ENCODE measurements at places on chromosomes 7 and 10. TPM values are rescaled to one million over a fixed set of nuclear protein-coding genes. Genes with fewer than 3 reads are reported as not detected.

BTAF1 gene
- total RNA-seq, result 47.3 TPM

TMEM243 gene
- 46.2 TPM for total RNA-seq

SPDYE5 gene
- not detected for total RNA-seq

MACROH2A2 gene
- 4.9 TPM for total RNA-seq

SEMA3E gene
- total RNA-seq, result not detected

PRTFDC1 gene
- 0.46 TPM for total RNA-seq

INSYN2A gene
- not detected for total RNA-seq

GPR15LG gene
- total RNA-seq, result not detected

ZNF680 gene
- 13.5 TPM for total RNA-seq

ZNF25 gene
- total RNA-seq, result 5.3 TPM

NRG3 gene
- not detected for total RNA-seq

EVX1 gene
- total RNA-seq, result not detected

ZCCHC24 gene
- 0.52 TPM for total RNA-seq

MINPP1 gene
- total RNA-seq, result 8.6 TPM

LRRN3 gene
- total RNA-seq, result 262 TPM

UPK3BL1 gene
- total RNA-seq, result not detected

ZNF862 gene
- 35.8 TPM for total RNA-seq

HYAL4 gene
- 0.10 TPM for total RNA-seq

ZWINT gene
- total RNA-seq, result 102 TPM

SNX10 gene
- 28.9 TPM for total RNA-seq

RNLS gene
- 1.8 TPM for total RNA-seq

SLC18A3 gene
- total RNA-seq, result not detected

CLRN3 gene
- not detected for total RNA-seq

VAX1 gene
- total RNA-seq, result not detected

MMP21 gene
- total RNA-seq, result not detected

ASAH2 gene
- 2.4 TPM for total RNA-seq

HKDC1 gene
- 10.9 TPM for total RNA-seq

HEPACAM2 gene
- not detected for total RNA-seq

BICC1 gene
- total RNA-seq, result not detected

TMEM176A gene
- not detected for total RNA-seq

EBLN1 gene
- not detected for total RNA-seq

Data from activated CD4-positive, alpha-beta T cell treated with anti-CD3 and anti-CD28 coated beads, Interleukin-2, amount 10 ng/mL, durations not matched to agents 7 days and 5 days (primary cell).